Ascending aorta (tissue), 2 donors: ENCODE measurements at places on chromosomes 5 and 9.

DNA sequence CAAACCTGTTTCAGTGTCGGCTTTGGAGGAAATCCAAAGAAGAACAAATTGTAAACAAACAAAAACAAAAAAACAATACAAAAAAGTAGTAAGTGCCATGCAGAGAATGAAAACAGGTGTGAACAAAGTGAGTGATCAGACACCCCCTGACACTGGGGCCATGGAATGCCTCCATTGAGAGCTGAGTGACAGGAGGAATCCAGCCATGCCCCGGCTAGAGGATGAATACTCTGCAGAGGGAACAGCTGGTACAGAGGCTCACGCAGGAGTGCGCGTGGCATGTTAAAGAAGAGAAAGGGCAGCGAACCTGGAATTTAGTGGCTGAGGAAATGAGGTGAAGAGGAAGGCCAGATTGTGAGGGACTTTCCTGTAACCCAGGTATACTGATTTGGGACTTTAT, 15.5 kb upstream of the CCNJL start:
- no peak for DNase-seq

DNA sequence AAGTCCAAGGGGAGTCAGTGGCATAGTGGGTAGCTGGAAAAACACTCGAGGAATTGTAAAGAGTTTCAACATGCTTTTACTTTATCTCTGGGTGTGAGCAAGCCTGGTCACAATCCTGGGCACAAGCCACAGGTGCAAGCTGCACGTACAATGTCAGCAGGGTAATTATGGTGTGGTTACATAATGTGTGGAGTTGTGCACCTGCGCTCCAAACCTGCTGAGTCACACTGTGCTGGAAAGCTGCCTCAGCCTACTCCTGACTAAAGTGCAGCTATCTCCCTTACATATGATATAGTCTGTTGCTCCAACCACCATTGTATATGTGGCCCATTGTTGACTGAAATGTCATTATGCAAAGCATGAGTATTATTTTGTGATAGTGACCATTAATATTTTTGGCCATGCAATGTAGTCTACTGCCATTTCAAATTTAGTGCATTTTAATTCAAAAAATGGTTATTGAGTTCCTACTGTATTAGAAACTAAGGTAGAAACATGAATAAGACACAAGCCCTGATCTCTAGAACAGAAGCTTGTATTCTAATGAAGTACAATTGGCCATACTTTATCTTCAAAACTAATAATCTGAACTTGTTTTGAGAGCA, 160.9 kb upstream of the SLC30A5 start:
- no peak for DNase-seq

DNA sequence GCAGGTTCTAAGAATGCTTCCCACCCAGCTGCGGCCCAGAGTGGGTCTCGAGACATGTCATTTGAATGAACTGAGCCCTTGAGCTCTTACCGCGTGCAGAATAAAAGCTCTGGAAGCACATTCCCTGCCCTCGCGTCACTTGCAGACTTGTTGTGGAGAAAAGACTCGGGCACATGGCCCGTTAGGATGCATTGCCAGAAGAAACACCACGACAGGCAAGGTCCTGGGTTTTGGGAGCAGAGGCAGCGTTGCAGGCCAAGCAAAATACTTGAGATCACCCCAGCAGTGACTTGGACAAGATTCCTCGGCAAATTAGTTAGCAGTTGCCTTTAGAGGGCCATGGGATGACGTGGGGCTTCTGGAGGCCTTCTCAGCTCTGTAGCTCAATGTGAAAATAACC, 170.8 kb upstream of the MSX2 start:
- peak; percentile 88 for DNase-seq

GRCh38 chr9:131432597-131433301, 38.9 kb downstream of the PRRC2B start:
- no peak for DNase-seq

GRCh38 chr5:96577909-96578308, 84.3 kb upstream of the CAST start:
- DNase-seq = no peak

- no peak for DNase-seq
These were observed 176.6 kb downstream of the NR3C1 start for GRCh38 chr5:143226872-143227271.

- DNase-seq = no peak
These were observed 173.5 kb downstream of the TRIM32 start for GRCh38 chr9:116860509-116861120.
